ENCODE measurements at places on chromosomes 4 and X.

- DNase-seq: no peak
Observed at GRCh38 chr4:4666187-4666586, 124.3 kb upstream of the STX18 start.

- no peak for DNase-seq
Observed at GRCh38 chr4:4377732-4378460, 9.0 kb upstream of the NSG1 start.

DNA sequence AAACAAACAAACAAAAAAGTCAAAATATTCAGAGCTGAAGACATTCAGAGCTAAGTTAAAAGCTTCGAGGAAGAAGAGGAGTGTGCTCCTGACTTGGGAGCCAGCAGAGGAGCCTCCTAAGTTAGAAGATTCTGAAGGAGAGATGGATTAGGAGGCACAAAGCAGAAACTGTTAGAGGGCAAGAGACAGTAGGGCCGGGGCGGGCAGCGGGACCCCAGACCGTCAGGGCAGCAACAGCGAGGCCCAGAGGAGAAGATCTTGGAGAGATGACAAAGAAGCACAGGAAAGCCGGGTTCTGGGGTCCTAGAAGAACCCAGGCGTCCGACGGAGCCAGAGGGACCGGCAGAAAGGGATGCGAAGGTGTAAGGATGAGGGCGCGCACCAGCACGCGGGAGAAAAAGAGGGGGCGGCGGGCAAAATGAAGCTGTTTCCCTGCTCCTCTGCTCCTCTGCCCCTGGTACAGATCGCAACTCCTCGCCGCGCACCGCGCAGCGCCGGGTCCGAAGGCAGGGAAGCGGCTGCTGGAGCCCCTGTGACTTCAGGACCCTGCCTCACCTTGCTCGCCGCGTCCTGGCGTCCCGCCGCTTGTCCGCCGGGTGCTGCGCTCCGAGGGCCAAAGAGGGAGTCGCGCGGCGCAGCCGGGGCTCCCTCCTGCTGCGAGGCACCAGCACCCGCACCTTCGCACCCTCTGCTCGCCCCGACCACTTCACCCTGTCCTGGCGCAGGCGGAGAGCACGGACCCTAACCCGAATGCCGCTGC, 477 bp downstream of the KLHL13 start:
- no peak for DNase-seq

DNA sequence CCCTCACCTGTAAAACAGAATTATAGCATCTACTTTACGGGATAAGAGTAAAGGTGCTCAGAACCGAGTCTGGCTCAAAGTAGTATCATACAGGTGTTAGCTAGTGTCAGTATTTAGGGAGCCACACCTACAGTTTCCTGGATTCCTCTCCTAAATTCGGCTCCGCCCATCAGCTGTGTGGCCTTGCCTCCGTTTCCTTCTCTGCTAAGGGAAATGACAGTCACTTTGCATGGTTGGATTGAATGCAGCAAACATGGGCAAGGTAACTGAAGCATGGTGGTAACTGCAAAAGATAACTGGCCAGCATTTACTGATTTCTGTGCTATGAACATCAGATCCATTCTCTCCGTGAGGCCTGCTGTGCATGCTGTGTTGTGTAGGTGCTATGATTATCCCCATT, 2.8 kb downstream of the PPP1R3F start:
- DNase-seq: no peak

DNA sequence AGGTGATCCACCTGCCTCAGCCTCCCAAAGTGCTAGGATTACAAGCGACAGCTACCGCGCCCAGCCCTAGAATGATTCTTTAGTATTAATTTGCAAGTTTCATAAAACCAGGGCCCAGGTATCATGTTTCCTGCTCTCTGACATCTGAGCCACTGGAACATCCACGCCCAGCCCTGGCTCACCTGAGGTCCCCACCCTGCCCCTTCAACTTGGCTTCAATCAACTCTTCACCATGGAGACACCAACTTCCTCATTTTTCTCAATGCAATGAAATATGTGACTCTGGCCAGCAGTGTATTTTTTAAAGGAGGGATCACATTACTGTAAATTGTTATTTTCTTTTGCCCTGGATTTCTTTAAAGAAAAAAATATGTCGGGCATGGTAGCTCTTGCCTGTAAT, 3.9 kb downstream of the PRSS12 start:
- no peak for DNase-seq

DNA sequence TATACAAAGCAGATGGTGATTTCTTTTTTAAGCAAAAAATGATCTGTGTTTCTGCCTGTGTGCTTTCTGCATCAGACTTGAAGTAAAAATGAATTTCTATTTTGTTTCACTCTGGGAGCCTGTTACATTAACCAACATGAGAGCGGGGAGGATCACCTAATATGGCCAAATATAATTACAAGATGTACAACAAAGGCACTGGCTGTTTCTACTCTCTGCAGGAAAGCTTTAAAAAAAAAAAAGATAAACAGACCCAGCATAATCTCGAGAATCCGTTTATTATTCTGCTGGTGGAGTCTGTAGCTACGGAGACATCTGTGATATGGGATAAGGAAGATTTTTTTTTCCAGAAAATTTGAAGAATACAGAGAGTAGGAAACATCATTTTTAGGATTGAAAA, 103.6 kb downstream of the COMMD8 start:
- no peak for DNase-seq

- no peak for DNase-seq
Observed at GRCh38 chr4:134345244-134345643, 143.7 kb upstream of the PABPC4L start.

DNA sequence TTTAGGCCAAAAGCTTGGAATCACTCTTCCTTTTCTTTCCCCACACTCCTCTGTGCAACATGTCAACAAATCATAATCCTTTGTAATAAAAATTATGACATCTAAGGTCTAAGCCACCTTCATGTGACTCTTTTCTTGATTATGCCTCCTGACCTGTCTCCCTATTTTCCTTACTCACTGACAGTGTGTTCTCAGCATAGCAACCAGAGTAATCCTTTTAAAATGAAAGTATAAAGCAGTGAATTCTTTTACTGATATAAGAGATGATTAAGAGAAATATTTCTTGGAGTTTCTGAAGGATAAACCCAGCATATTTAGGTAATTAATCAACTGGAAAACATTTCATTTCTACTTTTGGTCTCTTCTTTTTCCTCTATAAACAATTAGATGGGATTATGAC, 44.7 kb downstream of the USO1 start:
- DNase-seq: no peak

DNA sequence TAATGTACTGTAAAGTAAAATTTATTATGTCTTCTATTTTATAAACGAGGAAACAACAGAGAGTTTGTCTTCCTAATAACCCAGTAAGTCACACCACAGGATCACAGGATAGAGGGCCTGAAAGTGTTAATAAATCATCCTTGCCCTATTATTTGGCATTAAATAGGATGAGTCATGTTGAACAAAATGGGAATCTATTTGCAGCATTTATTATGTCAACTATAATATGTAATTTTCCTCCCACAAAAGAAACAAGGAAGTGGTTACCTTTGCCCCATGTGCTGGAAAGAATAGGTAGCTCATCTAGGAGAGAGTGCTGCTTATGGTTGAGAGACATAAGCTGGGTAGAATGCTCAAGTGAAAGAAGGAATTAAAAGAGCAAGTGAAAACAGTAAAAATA, 237.6 kb upstream of the NDST3 start:
- no peak for DNase-seq

DNA sequence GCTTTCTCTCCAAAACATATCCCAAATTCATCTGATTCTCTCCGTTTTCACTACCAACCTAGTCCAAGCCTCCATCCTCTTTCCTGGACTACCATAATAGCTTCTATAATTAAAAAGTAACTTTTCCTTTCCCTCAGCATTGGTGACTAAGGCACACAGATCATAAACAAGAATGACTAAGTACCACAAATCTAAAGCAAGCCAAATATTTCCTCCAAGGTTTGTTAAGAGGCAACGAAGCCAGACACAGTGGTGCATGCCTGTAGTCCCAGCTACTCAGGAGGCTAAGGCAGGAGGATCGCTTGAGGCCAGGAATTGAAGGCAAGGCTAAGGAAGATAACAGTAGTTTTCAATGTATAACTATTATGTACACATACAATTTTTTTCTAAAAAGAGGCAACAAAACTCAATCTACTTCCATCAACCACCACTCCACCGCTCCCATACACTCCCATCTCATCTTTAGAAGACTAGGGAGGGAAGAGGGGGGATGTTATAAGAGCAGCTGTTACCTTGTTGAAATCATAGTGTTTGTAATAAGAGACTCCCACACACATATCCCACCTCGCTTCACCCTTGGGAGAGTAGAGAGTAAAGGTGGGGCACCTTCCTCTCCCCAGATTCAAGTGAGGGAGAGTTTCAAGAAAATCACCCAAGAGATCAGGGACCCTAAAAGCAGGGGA, 4.2 kb upstream of the JCHAIN start:
- DNase-seq: no peak

DNA sequence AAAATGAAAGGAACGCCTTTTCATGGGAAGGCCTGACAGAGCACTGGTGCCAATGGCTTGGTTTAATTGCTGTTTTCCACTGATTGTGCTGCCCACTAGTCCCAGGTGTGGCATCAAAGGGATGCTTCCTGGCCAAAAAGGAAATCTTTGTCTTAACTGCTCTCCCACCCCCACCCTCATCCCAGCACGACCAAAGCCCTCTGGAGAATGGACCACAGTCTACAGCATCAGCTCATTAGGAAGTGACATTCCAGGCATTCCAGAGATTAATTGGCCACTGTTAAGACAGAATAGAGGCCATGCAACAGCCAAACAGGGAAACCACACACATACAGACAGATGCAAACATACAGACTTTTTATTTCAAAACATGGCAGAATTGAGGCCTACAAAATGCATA, 143.2 kb downstream of the LHFPL1 start:
- no peak for DNase-seq

- DNase-seq: no peak
Observed at GRCh38 chr4:94561249-94562024, 109.7 kb downstream of the PDLIM5 start.

- no peak for DNase-seq
Observed at GRCh38 chrX:72006461-72006860, 95.8 kb downstream of the NHSL2 start.
